ENCODE measurements at places on chromosomes 6 and 20. TPM values are rescaled to one million over a fixed set of nuclear protein-coding genes. Genes with fewer than 3 reads are reported as not detected.
A peak's percentile ranks its signal among the peaks of the same experiment; 100 is the strongest.

DNA sequence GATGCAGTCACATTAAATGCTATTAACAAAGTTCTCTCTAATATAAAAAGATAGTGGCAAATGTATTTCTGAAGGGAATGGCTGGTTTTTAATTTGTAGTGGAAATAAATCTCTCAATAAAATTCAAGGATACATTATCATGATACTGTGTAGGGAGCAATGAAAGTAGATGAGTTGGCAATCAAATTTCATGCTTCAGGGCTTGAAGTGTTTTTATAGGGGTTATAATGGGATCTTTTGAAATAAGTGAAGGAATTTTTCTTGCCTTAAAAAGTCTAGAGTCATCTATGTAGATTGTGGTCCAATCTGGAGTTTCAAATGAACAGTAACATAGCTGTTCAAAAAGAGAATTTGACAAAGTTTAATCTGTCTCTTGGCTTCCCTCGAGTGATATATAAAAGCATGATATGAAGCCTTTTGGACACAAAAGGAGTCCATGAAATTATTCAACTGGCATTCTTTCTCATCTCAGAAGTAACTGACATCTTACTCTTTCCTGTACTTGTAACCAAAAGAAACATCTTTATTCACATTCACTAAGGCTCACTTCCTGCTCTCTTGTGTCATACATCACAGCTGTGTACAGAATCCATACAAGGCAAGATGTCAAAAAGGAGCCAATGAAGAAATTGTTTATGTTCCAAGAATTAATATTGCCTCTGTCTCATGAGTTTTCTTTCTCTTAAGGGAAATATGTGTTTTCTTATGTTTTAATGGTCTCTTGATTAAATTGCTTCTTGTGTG, 591.0 kb upstream of the GJE1 start:
- no peaks in the 10 kb centered on the region for H3K27me3 ChIP-seq
- H3K4me1 ChIP-seq, result peaks cover 5% of the 10 kb centered on the region
- no peak overlapping the region for H3K4me3 ChIP-seq
- peak; percentile 44 for DNase-seq

DNA sequence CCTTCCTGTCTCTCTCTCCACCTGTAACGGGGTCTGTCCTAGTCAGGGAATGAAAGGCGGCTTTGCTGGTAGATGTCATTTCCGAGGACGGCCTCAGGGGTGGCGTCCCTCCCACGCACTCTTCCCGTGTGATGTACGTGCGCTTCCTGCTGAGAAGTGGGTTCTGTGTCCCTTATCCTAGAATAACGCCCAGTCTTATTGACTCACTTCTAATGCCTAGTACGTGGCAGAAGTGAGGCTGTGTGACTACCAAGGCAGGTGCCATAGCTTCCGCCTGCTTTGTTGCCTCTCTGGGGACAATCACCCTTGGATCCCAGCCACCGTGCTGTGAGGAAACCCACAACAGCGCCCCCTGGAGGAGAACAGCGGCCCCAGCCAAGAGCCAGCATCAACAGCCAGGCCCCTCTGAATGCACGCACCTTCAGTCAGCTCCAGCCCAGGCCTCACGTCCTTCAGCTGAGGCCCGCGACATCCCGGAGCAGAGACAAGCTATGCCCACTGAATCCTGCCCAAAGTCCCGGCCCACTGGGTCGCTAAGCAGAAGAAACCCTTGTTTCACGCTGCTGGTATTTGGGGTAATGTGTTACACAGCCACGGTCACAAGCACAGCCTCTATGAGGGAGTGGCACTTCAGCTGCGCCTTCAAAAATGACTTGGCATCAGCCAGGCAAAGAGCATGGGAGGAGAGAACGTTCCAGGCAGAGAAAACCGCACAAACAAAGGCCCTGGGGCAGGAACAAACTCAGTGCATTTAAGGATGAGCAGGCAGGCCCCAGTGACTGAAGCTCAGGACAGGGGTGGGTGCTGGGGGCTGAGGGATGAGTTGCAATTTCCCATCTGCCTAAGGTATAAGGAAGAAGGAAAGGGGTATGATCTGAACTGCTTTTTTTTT, 224.2 kb downstream of the NFATC2 start:
- no peak overlapping the region for H3K4me3 ChIP-seq
- H3K4me1 ChIP-seq, result no peaks in the 10 kb centered on the region
- no peaks in the 10 kb centered on the region for H3K27me3 ChIP-seq
- no peak overlapping the region for H3K27ac ChIP-seq

The NDUFAF4 gene
- total RNA-seq, result 44.6 TPM

The B3GALT4 gene
- total RNA-seq, result 4.5 TPM

The HLA-DQA1 gene
- total RNA-seq, result not detected

DNA sequence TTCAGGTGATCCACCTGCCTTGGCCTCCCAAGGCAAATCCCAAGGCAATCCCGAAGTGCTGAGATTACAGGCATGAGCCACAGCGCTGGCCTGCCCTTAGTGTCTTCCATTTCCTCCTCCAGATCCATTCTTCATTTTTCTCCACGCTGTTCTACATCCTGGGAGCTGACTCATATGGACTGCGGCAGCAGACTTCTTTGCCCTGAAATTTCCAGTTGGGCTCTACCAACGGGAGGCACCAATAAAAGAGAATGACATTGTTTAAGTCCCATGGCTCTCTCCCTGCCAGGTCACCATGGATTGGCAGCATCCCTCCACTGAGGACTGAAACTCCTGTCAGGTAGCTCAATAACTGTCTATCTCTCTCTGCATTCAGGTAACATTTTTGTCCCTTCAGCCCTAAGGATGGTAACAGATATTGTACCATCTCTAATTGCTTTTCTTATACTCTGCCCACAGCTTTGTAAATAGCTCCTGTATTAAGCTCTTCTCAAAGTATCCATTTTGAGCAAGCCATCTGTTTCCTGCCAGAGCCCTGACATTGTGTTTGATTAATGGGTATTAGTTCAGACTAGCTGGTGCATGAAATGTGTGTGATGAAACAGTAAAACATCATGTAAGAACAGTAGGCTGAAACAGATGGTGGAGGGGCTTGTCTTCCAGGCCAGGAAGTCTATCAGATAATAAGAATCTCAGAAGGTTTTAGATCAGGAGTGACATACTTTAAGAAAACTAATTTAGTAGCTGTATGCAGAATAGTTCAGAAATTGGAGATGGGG, 3.6 kb downstream of the TBCC start:
- peak; percentile 75 for DNase-seq
- peaks cover 18% of the 10 kb centered on the region for H3K4me1 ChIP-seq
- no peak overlapping the region for H3K4me3 ChIP-seq
- H3K27me3 ChIP-seq, result no peaks in the 10 kb centered on the region

The PI3 gene
- total RNA-seq, result not detected
